ENCODE measurements at places on chromosomes 11 and 22.

DNA sequence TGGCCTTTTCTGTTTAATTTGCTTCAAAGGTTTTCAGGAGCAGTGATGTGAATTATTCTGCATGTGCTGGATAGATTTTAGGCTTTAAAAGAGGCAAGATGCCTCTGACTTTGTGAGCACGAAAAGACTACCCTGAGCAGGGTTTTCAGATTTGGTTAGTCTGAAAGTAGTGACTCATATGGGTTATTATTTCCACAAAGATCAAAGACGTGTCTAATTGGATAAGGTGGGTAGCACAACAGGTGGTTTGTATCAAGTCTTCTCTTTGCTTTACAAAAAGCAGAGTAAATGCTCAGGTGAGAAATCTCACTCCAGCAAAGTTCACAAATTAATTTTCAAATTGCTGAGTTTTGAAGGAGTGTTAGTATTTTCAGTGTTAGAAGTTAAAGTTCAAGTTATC, 37.6 kb upstream of the DBX1 start:
- no peak for DNase-seq

- DNase-seq, result no peak
Observed at GRCh38 chr11:122108828-122109227, 7.2 kb downstream of the BLID start.

DNA sequence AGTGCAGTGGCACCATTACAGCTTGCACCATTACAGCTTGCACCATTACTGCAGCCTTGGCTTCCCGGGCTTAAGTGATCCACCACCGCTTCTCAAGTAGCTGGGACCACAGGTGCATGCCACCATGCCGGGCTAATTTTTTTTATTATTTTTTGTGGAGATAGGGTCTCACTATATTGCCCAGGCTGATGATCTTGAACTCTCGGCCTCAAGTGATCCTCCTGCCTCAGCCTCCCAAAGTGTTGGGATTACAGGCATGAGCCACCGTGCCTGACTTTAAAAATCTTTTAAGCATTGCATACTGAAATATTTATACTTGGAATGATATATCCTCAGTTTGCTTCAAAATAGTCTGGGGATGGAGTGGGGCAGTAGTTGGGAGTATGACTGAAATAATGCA, 10.4 kb downstream of the PAFAH1B2 start:
- no peak for DNase-seq

GRCh38 chr22:46459347-46460065, 77.9 kb downstream of the CELSR1 start:
- DNase-seq, result no peak

DNA sequence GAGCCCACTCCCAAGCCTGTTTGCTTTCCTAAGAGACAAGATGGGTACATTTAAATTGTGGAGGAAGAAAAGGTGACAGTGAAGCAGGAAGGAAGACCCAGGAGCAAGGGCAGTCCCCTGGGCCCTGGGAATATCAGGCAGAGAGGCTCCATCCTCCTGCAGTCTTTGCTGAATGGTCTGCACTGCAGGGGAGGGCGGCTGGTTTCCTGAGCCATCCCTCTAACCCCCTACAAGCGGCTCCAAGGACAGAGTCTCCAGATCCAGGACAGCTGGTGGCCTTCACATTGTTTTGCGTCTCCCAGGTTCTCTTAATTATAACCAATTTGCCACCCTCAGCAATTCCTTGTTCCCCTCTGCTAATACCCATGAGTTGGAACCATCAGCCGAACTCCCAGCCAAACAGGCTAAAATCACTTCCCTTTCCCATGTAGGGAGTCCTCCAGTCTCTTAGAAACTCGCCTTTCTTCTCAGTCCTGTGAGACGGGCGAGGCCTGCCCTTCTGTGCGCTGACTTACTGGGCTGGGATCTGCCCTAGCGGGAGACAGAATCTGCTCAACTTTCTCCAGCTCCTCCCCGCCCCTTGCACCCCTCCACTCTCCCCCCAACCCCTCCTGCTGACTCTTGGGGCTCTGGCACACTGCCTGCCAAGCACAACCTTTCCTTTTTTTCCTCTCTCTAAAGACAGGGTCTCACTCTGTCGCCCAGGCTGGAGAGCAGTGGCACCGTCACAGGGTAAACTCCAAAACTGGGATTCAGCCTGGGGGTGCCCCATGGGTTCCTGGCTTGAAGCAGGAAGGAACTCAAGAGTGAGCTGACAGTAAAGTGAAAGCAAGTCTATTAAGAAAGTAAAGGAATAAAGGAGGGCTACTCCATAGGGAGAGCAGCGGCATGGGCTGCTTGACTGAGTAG, 53.4 kb upstream of the EMID1 start:
- DNase-seq, result peak; percentile 56

DNA sequence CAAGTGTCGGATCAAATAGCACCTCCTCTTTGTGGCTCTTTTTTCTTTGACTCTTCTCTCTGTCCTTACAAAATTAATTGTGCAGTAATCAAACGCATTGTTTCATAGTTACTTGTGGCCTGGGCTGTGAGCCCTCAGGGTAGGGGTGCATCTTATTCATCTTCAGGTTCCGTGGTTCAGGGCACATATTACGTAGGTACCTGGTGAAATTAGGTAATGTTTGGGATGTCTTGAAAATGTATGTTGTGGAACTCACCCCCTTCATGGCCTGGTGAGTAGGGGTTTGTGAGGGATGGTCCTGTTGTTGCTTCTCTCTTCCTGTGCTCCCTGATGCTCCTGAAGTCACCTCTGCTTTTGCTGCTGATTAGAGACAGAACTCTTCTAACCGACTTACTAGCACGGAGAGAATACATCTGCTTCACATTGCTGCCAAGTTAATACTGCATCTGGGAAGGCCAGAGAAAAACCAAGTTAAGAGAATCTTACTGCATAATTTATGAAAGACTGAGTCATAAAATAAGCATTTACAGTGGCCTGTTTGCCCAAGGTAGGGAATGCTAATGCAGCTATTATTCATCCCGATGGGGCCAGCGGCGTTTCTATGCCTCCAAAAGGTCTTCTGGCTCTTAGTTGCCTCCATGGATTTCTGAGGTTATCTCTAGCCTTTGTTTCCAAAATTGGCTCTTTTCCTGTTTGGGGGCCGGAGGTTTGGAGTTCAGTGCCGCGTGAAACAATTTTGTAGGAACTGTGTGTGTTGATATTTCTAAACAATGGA, 66.9 kb downstream of the TBC1D22A start:
- no peak for DNase-seq
